ENCODE measurements at places on chromosomes 3 and 15.

GRCh38 chr15:57534281-57534680, 57.4 kb upstream of the MYZAP start:
- DNase-seq, result no peak

GRCh38 chr3:128196647-128197046, 43.4 kb downstream of the EEFSEC start:
- no peak for DNase-seq

GRCh38 chr15:84878504-84878903, 6.0 kb upstream of the SLC28A1 start:
- DNase-seq, result no peak

DNA sequence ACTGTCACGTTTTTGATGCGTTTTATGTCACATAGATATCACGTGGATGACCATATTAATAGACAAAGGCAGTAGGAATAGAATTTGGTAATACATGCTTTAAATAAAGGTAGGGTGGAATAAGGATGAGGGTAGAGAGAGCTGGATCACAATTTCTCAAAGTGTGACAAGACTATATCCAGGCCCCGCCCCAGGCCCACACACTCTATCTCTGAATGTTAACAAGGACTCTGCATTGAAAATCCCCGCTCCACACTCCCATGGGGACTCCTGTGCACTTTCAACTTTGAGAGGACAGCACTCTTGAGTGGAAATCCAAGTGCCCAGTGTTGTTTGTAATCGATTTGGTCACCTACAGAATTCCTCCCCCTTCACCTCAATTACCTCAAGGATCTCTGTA, 31.4 kb downstream of the ETV5 start:
- DNase-seq, result no peak

- DNase-seq, result no peak
These were observed 240 bp downstream of the CFAP100 start for GRCh38 chr3:126394977-126395321.

DNA sequence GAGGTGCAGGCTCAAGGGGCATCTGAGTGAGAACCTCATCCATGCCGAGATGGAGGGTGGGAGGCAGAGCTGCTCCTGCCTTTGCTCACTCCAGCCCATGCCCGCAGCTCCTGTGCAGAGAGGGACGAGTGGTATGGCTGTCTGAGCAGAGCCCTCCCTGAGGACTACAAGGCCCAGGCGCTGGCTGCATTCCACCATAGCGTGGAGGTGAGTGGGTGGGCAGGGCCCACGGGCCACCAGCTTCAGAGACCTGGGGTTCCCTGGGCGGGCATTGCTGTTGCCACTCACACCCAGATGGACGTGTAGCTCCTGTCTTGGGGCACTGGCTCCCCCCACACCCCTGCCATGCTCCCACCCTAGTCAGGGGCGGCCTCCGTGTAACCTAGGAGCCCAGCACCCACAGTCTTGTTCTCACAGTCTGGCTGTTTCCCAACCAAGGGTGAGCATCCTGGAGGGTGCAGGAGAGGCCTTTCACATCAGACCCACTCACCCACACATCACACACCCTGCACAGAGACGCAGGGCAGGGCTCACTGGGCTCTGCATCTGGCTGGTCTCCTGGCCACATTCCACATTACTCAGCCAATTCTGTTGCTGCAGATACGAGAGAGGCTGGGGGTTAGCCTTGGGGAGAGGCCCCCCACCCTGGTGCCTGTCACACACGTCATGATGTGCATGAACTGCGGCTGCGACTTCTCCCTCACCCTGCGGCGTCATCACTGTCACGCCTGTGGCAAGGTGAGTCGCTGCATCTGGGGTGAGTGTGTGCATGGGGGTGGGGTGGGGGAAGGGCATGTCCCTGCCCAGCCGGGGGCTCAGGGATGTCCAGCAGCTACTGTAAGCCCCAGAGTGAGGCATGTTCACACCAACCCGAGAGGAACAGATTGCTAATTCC, 25.3 kb upstream of the NR2C2 start:
- no peak for DNase-seq

GRCh38 chr3:171542976-171543375, 82.8 kb upstream of the TNIK start:
- DNase-seq, result no peak

DNA sequence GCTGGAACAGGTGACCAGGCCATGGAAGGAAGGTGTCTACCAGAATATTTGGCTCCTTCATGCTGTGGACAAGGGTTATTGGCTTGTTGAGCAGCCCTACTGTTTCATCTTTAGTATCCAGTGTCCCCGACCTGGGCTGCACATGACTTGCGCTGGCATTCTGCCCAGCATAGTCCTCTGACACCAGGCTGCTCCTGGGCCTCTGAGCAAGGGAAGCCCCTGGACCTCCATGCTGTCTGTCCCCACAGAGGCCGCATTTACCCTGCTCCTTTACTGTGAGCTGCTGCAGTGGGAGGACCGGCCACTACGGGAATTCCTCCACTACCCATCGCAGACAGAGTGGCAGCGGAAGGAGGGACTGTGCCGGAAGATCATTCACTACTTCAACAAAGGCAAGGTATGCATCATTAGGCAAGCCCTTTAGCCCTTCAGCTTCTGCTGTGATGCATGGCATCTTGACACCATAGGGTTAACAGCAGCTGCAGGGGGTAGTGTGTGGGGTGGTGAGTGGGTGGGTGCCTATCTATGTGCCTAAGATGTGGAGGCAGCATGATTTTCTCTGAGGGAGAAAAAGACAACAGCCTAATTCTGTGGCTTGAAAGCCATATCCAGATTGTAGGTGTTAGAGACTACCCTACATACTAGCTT, 44.0 kb upstream of the MANF start:
- DNase-seq, result no peak

- no peak for DNase-seq
These were observed 62.7 kb upstream of the CCR4 start for GRCh38 chr3:32888739-32889138.

DNA sequence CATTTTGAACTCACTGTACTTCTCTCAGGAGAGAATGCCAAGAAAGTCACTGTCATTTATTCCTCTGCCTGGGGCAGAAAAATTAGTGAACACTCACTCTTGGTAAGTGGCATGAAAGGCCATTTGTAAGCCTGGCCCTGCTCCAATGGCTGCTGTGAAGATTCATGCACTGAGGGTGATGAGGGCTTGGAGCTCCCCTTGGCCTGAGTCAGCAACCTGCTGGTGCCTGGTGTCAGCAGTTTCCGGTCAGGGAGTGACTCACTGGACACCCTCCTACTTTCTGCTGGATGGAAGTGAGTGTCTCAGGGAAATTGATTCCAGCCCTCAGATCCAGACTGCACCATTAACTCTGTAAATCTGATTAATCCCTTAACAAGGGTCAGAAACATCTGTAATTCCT, 37.6 kb downstream of the TRA2B start:
- DNase-seq, result peak; percentile 48

DNA sequence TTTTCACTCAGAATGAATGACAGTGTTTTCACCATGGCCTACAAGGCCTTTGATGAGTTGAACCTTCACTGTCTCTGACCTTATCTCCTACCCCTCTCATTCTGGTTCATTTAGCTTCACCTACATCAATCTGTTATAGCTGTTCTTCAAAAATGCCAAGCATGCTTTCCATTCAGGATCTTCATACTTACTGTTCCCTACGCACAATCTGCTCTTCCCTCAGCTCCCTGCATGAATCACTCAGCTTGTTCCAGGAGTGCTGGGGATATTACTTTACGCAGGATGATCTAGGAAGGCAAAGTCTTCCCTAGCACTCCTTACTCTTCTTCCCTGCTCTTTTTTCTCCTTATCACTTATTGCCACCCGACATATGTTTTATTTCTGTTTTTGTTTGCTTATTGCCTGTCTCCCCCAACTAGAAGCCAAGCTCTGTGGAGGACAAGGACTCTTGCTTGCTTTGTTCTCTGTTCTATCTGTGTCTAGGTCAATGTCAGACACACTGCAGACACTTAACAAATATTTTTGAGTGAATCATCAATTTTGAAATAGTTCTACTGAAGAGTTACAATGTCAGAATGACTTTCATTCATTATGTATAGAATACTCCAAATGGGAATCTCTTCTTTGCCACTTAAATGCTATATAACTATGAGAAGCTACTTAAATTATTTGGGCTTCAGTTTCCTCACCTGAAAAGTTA, 238.3 kb upstream of the FEZF2 start:
- no peak for DNase-seq

GRCh38 chr15:72156928-72157327, 38.7 kb downstream of the SENP8 start:
- DNase-seq, result no peak

DNA sequence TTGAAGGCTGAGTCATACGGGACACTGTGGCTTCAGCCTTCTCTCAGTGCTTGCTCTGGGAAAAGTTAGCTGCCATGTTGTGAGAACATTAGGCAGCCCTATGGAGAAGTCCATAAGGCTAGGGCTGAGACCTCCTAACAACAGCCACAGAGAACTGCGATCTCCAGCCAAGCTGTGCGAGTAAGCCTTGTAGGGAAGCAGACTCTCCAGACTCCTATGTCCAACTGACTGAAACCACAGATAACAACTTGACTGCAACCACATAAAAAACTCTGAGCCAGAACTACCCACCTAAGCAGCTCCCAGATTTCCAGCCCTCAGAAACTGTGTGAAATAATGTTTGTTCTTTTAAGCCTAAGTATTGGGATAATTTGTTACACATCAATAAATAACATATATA, 40.7 kb downstream of the DENND6A start:
- no peak for DNase-seq

GRCh38 chr3:164377466-164377865, 700.8 kb downstream of the SI start:
- no peak for DNase-seq

DNA sequence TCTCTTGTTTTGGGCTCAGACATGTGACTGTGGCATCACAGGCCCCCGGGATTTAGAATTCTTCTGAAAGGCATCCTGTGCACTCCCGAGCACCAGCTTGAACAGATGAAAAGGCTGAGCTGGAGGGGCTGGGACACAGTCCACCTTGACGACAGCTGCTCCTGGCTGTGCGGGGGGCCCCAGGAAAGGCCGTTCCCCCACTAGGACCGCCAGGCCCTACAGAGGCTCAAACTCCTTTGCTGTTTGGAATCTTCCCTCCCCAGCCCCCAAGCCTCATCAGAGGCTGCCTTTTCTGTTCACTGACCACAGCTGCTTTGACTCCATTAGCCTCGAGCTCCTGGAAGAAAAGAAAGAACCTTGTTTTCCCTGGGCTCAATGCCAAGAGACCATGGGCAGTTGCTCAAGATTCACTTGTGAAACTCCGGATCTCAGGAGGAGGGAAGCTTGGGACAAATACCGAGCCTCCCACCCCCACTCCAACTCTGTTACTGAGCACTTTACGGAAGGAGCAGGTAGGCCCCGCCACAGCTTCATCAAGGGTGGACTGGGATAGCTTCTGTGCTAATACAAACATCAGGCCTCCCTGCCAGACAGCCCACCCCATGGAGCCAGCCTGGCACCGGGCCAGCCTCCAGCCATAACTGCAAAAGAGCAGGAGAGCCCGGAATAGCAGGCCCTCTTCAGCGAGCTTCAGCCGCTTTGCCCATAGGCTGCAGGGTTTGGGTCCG, 15.7 kb downstream of the CIDEC start:
- DNase-seq, result no peak

GRCh38 chr15:92011611-92012367, 158.3 kb downstream of the SLCO3A1 start:
- no peak for DNase-seq

DNA sequence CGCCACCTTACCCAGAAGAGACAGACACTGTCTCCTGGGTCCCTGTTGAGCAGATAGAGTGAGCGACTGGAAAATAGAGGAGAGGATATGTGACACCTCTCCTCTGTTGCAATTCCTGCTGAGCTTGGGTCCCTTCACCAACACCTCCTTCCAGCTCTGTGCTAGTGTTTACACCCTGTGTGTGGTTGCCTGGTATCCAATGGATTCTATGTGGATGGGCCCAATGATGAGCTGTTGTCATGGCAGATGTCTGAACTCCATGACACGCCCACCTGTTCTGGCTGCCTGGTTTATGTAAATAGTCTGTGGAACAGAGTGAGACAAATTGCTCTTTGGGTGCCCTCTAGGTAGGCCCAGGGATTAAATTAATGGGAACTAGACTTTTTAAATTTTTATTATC, 23.7 kb downstream of the RBM5 start:
- DNase-seq, result no peak

- no peak for DNase-seq
These were observed 31.1 kb downstream of the RNF13 start for GRCh38 chr3:149844091-149844490.

DNA sequence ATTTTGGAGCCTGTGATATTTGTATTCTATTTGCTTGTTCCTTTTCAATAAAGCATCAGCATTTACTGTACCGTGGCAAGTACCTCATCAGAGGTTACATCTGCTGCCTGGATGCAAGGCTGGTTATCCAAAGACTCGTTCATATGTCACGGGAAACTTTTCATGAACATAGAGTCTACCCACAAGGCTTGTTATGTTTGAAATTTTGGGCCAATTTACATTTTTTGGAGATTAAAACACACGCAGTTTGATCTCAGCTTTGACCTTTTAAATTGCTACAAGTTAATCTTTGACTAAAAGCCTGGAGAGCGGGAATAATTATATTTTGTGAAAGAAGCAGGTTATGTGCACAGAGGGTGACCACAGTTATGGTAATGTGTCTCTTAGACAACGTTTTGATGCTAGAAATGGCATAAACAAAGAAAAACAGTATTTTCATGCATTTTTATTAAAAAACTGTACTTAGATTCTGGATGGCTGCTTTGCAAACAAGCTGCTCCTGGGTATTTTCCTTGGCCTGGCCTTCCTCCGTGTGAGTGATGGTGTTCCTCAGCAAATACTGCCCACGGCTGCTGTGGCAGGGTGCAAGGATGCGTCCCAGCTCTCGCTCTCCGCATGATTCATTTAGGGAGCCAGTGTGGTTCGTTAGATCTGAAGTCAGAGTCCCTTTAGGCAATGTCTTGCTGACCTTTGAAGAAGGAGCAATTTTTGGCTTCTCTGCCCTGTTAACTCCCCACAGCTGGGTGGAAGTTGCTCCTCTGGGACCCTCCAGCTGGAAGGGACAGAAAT, 27.1 kb downstream of the CHST2 start:
- no peak for DNase-seq

DNA sequence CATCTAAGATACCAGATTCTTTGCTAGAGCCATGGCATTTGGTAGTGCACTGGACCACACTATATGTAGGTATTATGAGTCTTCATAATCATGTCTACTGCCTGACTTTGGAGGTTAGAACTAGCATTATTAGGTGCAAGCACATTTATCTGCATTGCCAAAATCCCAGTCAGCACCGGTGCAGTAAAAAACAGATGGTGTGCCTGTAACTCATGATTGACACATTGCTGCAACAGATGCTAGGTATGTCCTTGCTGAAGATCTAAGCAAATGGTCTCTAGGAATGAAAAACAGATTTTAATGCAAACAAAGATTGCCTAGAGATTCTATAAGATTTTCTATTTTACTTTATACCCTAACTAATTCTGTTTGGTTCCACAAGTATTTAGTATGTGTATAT, 47.7 kb downstream of the MYO5A start:
- no peak for DNase-seq

- no peak for DNase-seq
These were observed 790 bp downstream of the LAMP3 start for GRCh38 chr3:183161552-183162336.

Measured in glomerular endothelial cell (primary cell).